ENCODE measurements at places on chromosomes 13 and 19.

DNA sequence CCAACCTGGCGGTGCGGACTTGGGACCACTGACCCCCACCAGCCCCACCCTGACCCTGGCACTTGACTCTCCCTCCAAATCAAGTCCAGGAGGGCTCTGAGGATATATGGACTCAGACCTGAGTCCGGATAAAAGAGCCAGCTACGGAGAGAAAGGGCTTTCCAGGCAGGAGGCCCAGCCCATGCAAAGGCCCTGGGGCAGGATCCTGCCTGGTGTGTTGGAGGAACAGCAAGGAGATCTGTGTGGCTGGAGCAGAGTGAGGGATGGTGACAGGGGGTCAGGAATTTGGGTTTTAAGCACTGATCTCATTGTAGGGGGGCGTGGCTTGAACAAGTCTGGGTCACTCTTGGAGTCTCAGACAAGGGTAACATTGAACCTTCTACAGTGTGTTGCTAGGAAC, 474 bp upstream of the ZNRF4 start:
- no peak for DNase-seq

GRCh38 chr19:53865918-53866864, 1.5 kb upstream of the MYADM start:
- no peak for DNase-seq

GRCh38 chr13:76225815-76226489, 589.8 kb downstream of the LMO7 start:
- no peak for DNase-seq

- DNase-seq = no peak
Measured at GRCh38 chr13:82165396-82166174, 1716.7 kb downstream of the SLITRK1 start.

- no peak for DNase-seq
Measured at GRCh38 chr13:96803456-96804100, 190.7 kb downstream of the OXGR1 start.

GRCh38 chr19:16262618-16263017, 62.0 kb upstream of the KLF2 start:
- no peak for DNase-seq

DNA sequence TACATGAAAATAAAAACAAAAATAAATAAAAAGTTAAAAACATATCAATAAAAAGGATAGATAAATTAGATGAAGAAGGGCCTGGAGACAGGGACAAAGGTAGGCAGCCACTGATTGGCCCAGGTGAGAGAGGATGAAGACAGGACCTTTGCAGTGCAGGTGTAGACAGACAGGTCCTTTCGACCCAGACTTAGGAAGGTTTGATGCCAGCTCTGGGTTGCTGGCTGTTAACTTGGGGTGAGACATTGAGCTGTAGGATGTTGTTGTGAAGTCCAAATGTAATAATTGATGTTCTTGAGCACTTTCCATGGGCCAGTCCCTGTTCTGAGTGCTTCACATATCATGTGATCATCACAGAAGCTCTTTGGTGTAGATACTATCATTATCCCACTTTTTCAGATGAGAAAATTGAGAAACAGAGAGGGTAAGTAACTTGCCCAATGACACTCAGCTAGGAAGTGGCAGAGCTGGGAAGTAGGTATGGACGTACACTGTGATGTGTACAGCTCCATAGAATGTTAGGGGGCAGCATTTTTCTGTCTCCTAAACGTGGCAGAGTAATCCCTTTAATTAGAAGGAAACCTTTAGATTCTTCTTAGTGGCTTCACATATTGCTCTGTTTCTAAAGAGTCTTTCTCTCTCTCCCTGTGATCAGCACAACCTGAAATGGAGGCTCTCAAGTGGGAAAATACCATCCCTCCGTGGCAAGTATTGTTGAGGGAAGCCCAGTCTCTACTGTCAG, 76.0 kb upstream of the STK24 start:
- no peak for DNase-seq

DNA sequence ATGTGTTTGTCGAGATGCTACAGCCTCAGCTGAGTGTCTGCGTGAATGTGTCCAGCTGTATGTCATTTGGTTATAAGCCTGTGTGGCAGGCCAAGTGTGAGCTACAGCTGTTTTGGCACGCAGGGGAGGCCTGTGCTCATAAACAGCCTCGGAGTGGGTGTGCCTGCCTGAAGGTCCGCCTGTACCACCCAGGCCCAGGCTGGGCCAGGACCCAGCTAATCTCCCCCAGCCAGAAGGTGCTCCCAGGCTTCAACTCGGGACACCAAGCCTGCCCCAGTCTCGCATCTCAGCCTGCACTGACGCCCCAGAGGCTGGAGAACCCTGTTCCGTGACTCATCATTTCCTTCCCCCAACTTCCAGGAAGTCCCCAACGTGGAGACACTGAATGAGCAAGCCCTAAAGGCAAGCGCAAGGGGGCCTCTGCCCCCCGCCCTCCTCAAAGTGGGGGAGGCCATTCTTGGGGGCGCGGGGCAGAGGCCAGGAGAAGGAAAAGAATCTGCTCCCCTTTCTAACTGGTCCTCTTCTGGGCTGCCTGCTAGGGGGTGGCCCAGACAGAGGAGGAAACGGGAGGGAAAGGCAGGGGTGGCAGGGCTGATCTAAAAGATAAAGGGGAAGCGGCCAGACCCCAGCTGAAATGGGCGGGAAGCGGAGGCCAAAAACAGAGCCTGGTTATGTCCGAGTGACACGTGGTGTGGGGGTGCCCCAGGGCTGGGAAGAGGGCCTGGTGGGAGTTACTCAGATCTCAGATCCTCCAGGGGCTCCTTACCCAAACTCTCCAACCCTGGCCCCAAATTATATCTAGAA, 2.0 kb downstream of the SLC1A5 start:
- peak; percentile 68 for DNase-seq

DNA sequence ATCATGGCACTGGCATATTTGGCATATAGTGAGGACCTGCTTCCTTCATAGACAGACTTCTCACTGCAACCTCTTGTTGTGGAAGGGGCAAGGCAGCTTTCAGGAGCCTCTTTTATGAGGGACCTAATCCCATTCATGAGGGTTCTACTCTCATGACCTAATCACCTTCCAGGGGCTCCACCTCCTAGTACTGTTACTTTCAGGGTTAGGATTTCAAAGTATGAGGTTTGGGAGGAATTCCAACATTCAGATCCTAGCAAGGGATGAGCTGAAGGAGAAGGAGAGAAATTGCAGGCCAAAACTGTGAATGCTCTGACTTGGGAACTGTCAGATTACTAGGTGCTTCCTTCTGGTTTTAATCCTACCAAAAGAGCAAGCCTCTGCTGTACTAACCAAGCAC, 87.8 kb downstream of the LMO7 start:
- no peak for DNase-seq

- DNase-seq = no peak
Measured at GRCh38 chr13:51327961-51328360, 11.5 kb upstream of the SERPINE3 start.

Data from stimulated activated CD4-positive, alpha-beta T cell treated with anti-CD3 and anti-CD28 coated beads, Interleukin-1b, Interleukin-23, amount 100 ng/mL, for 1 hour (primary cell).